ENCODE measurements at places on chromosomes 6 and 20. TPM values are rescaled to one million over a fixed set of nuclear protein-coding genes. Genes with fewer than 3 reads are reported as not detected.

- DNase-seq: no peak
Measured at GRCh38 chr6:16179970-16180431, 51.1 kb downstream of the MYLIP start.

- no peak for DNase-seq
Measured at GRCh38 chr20:32580970-32581838, 3.9 kb downstream of the NOL4L start.

DNA sequence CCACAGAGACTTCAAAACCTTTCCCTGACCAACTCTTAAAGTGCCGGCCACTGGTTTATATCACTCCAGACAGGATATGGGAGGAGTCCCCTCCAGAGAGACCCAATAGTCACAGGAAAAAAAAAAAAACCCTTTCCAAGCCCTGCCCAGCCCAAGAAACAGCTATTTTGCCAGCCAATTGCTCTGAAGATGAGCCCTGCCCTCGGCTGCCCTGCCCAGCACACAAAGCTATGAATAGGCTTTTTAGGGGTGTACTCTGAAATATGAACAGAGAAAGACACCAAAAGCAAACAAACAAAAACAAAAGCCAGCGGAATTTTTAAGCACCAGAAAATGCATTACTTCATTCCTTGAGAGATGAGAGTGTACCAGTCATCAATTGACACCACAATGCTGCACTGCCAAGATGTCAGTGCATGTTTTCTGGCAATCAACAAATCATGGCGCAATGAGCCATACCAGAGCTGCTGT lies 275.1 kb downstream of the C6orf118 start:
- DNase-seq: no peak

- DNase-seq: no peak
Measured at GRCh38 chr20:62728781-62729300, 20.2 kb downstream of the NTSR1 start.

GRCh38 chr6:162612613-162613012 lies 115.0 kb downstream of the PRKN start:
- DNase-seq: no peak

- no peak for DNase-seq
Measured at GRCh38 chr6:144635051-144635450, 349.9 kb downstream of the UTRN start.

DNA sequence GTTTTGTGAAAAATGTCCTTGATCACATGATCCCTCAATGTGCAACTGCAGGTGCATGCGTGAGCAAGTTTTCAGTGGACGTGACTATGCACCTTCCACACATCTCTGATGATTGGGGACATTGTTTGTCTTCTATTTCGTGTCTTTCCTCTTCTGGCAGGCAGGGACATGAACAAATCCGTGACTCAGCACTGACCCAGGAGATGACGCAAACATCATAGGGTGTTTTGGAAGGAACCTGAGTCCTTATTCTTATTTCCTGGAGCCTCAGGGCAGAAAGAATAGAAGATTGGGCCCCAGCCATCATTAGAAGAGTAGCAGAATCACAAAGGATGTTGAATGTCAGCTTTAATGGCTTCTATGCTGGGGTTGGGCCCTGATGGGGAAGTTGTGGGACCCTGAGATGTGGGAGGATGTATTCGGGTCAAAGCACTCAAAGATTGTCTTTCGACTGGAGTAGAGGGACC lies 11.9 kb upstream of the SIRPD start:
- DNase-seq: no peak

GRCh38 chr6:119201480-119201879 lies 123.0 kb upstream of the FAM184A start:
- DNase-seq: no peak

DNA sequence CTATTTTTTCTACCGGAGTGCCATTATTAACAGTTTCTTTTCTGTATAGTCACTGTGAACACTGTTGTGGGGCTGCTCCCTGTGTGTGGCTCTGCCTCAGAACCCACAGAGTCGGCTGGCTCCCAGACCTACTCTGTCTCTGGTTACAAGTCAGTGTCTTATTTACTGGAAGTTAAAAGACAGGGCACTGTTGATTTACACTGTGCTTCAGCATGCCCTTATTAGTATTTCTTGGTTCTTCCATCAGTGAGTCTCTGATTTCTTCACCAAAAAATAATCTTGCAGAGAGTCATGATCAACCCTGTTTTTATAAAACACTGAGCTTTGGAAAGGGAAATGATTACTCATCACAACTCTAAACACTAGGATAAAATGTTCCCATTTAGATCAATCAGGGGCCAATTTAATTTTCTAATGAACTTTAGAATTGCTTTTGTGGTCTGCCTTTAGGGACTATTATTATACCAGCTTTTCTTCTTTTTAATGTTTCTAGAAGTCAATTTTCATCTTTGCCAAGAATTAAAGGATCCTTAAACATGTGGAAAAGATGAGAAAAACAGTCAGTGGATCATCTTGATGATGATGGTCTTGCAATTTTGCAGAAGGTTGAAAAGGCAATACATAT lies 92.6 kb downstream of the UTRN start:
- no peak for DNase-seq

DNA sequence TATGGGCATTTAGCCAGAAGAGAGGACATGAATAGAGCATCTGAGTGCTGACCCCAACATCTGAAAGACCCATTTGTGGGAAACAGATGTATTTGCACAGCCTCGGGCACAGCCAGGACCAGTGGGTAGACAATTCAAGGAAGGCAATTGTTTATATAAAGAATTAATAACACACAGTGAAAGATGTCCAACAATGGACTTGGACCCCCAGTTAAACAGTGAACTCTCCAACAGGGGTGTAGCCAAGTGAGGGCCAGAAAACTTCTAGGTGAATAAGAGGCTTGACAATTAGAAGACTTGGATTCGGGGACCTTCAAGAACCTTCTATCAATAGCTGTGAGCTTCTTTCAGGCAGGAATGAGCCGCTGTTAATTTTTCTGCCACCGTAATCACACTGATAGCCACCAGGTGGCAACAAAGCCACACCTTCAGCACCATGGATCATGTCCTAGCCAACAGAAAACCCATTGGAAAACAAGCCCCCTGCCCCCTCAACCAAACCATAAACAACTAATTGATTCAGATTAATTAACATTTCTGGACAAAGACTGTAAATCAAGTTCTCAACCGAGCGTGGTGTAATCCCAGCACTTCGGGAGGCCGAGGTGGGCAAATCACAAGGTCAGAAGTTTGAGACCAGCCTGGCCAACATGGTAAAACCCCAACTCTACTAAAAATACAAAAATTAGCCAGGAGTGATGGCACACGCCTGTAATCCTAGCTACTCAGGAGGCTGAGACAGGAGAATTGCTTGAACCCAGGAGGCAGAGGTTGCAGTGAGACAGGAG lies 8.8 kb upstream of the SRSF6 start:
- DNase-seq: no peak

GRCh38 chr6:105106260-105106659 lies 73.6 kb downstream of the POPDC3 start:
- no peak for DNase-seq

DNA sequence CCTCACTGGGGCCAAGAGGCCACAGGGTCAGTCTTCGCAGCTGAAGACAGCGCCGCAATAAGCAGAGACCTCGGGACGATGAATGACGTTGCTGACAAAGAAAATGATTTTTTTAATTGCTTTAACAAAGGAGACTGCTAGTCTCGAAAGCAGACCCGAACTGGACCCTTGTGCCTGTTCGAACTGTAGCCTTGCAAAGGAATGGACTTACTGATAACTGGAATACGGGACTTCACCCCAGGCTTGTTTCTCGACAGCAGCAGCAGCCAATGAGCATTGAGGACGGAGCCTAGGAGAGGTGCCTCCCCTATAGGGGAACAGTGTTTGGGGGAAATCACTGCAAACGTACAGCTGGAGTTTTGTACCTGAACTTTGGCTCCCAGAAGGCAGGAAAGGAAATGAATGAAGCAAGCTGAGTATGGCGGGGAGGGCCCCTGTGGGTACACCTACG lies 1.3 kb upstream of the TAF4 start:
- no peak for DNase-seq

DNA sequence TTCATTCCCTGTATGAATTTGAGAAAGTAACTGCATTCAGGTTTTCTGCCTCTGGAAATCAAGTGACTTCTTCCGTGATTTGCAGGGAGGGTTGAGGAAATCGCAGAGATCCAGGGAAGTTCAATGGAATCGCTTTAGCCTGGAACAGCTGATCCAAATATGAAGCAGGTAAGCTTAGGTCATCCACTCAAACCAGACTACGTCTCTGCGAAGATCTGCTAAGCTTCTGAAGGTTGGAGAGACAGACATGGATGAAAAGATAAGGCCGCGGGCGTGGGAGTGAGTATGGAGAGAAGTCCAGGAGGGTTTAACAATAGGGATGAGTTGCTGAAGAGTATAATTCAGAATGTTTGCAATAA lies 34.2 kb upstream of the BTN3A2 start:
- DNase-seq: no peak

GRM1 gene
- 22.3 TPM for total RNA-seq

EEF1E1 gene
- 24.0 TPM for total RNA-seq

SGK2 gene
- not detected for total RNA-seq

BHLHE23 gene
- not detected for total RNA-seq

CST5 gene
- not detected for total RNA-seq

NEDD9 gene
- total RNA-seq: 19.2 TPM

RUNX2 gene
- 0.16 TPM for total RNA-seq

PRDM1 gene
- 1.4 TPM for total RNA-seq

RGS17 gene
- 119 TPM for total RNA-seq
